Activated T-helper 17 cell treated with anti-CD3 and anti-CD28 coated beads, Interleukin-2, amount 50 U/mL, for 72 hours (primary cell): ENCODE measurements at places on chromosomes 1 and 21. TPM values are rescaled to one million over a fixed set of nuclear protein-coding genes. Genes with fewer than 3 reads are reported as not detected.

NTRK1 gene
- total RNA-seq = 13.3 TPM

MTOR gene
- 22.4 TPM for total RNA-seq

NCAM2 gene
- not detected for total RNA-seq

OXCT2 gene
- total RNA-seq = 1.1 TPM

ATP6V1G3 gene
- not detected for total RNA-seq

OR10Z1 gene
- total RNA-seq = not detected

LHX4 gene
- not detected for total RNA-seq

CRP gene
- total RNA-seq = not detected

FCRLB gene
- total RNA-seq = not detected

LHX8 gene
- not detected for total RNA-seq

C1orf94 gene
- total RNA-seq = not detected

AADACL3 gene
- total RNA-seq = not detected

ASPM gene
- 61.5 TPM for total RNA-seq

AMY1C gene
- not detected for total RNA-seq

CASQ1 gene
- total RNA-seq = not detected

APCS gene
- total RNA-seq = not detected

DRAXIN gene
- 0.04 TPM for total RNA-seq

TSPAN1 gene
- total RNA-seq = not detected

TBX19 gene
- 6.1 TPM for total RNA-seq

ZNF281 gene
- 15.8 TPM for total RNA-seq

PRRX1 gene
- total RNA-seq = not detected

SPRR1B gene
- total RNA-seq = not detected

SPATA45 gene
- not detected for total RNA-seq

RNF11 gene
- 30.3 TPM for total RNA-seq

KRTAP13-2 gene
- not detected for total RNA-seq

OR2T33 gene
- not detected for total RNA-seq

RNU1-3 gene
- total RNA-seq = 1,202 TPM

RSPO1 gene
- total RNA-seq = not detected

PADI3 gene
- total RNA-seq = not detected

UBIAD1 gene
- total RNA-seq = 43.8 TPM

SPRR3 gene
- not detected for total RNA-seq

STX12 gene
- total RNA-seq = 39.1 TPM

C1orf226 gene
- total RNA-seq = not detected

LGR6 gene
- total RNA-seq = not detected

CYP4Z1 gene
- total RNA-seq = not detected

KRTAP7-1 gene
- not detected for total RNA-seq

SCMH1 gene
- total RNA-seq = 23.2 TPM

GPR161 gene
- 0.93 TPM for total RNA-seq

PCBP3 gene
- 16.5 TPM for total RNA-seq

CRYAA gene
- total RNA-seq = not detected

DVL1 gene
- 46.2 TPM for total RNA-seq

DISC1 gene
- total RNA-seq = 8.2 TPM

MYBPHL gene
- total RNA-seq = not detected

PSMG1 gene
- 46.8 TPM for total RNA-seq

SUSD4 gene
- 0.11 TPM for total RNA-seq
